Epithelial cell of umbilical artery (primary cell): ENCODE measurements at places on chromosomes 2 and 18. TPM values are rescaled to one million over a fixed set of nuclear protein-coding genes. Genes with fewer than 3 reads are reported as not detected.

TMEM200C gene
- 2.3 and 2.6 TPM in 2 replicates for total RNA-seq

NCKAP5 gene
- 0.32 and 2.9 TPM in 2 replicates for total RNA-seq

OTOS gene
- not detected in 2 replicates for total RNA-seq

SERPINB3 gene
- not detected in 2 replicates for total RNA-seq

COBLL1 gene
- total RNA-seq = 10.1 and 26.0 TPM in 2 replicates

ABCB11 gene
- 0.65 and 1.1 TPM in 2 replicates for total RNA-seq

CNGA3 gene
- not detected in 2 replicates for total RNA-seq

MALT1 gene
- 6.2 and 10.9 TPM in 2 replicates for total RNA-seq

ZC3H6 gene
- 1.4 and 1.9 TPM in 2 replicates for total RNA-seq

ALK gene
- not detected in 2 replicates for total RNA-seq
